ENCODE measurements at places on chromosomes 4 and X. TPM values are rescaled to one million over a fixed set of nuclear protein-coding genes. Genes with fewer than 3 reads are reported as not detected.

The BBS7 gene
- total RNA-seq = 21.0 TPM

DNA sequence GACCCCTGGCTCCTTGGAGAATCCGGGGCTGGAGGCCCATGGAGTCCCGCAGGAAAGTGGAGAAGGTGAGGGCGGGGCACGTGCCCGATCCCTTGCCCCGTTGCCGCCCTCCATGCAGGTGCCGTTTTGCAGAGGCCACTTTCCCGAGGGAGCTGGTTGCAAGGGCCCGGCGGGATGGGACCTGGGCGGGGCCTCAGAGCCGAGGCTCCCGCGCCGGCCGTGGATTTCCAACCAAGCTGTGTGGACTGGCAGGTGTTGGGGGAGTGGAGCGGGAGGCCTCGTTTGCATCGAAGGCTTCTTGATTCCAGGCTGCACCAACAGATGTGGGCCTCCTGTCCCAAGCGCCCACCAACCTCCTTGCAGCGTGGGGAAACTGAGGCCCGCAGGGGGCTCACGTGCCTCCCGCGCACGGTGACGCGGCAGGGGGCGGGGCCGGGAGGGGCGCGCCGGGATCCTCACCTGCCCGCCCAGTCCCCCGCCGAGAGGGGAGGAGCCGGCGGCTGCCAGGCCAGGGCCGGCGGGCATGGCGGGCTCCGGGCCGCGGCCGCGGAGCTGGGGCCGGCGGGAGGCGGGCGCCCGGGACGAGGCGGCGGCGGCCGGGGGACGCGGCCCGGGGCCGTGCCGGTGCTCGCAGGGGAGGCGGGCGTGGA is 24.9 kb downstream of the SH3BP2 start:
- H3K4me1 ChIP-seq = peaks cover 6% of the 10 kb centered on the region
- peak overlapping the region; percentile 71 for H3K4me3 ChIP-seq
- no peaks in the 10 kb centered on the region for H3K27me3 ChIP-seq
- H3K36me3 ChIP-seq = peaks cover 2% of the 10 kb centered on the region
- H3K27ac ChIP-seq = no peak overlapping the region

DNA sequence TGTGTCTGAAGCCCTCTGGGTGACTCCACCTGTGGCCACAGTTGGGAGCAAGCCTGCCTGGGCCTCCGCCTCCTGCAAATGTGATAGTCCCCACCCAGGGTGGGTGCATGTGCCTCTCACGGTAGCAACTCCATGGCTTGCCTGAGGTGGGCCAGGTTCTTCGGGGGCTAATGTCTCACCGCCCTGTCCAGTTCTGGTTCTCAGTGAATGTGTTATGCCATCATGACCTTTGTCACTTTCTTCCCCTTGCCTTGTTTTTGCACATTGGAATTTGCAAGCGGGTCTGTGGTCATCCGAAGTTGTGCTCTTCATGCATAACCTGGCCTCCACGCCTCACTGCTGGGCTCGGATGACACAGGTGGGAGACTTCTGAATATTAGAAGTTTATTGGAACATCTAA is 39.7 kb downstream of the SHROOM2 start:
- no peak overlapping the region for H3K27ac ChIP-seq
- DNase-seq = no peak
- H3K4me3 ChIP-seq = no peak overlapping the region
- peaks cover 4% of the 10 kb centered on the region for H3K4me1 ChIP-seq
- peaks cover 3% of the 10 kb centered on the region for H3K27me3 ChIP-seq

- H3K27me3 ChIP-seq = no peaks in the 10 kb centered on the region
- DNase-seq = no peak
- no peaks in the 10 kb centered on the region for H3K36me3 ChIP-seq
- H3K4me3 ChIP-seq = no peak overlapping the region
- H3K27ac ChIP-seq = no peak overlapping the region
Observed at GRCh38 chrX:46642145-46642544, 68.6 kb downstream of the CHST7 start.

- no peaks in the 10 kb centered on the region for H3K36me3 ChIP-seq
- DNase-seq = no peak
- H3K4me3 ChIP-seq = no peak overlapping the region
Observed at GRCh38 chr4:177558995-177559394, 116.8 kb upstream of the AGA start.

DNA sequence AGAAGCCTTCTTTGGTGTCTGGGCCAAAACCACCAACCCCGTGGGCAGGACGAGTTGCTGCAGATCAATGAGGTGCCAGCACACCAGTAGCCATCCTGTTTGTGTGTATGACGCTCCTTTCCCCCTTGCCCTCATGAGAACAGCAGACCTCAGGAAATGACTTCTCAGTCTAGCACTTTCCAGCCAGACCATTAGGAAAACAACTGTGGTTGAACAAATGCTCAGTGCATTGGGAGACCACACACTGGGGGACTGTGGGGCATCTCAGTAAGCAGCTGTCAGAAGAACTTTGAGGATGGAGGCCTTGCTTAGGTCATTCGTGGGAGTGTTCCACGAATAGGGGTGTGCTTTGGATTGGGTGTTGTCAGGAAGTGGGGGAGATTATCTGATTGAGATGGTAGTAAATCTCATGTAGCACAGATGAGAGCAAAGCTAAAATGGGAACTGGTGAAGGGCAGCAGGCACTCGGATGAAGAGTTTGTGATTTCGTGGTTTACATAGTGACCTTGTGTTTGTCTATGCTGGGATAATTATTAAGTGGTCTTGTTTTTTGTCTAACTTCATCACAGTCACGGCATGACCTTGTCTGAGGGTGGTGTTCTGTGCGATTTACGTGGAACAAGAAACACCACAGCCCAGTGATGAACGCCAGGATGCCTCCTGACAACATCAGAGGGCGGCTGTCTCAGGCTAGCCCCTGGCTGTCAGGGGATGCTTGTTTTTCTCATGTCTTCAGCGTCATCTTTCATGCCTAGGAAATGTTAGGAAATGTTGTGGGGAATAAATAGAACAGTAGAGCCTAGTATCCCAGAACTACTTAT is 70.1 kb downstream of the USP46 start:
- H3K27me3 ChIP-seq = no peaks in the 10 kb centered on the region
- no peak overlapping the region for H3K4me3 ChIP-seq
- H3K27ac ChIP-seq = peak overlapping the region; percentile 91

- no peak overlapping the region for H3K4me3 ChIP-seq
- no peaks in the 10 kb centered on the region for H3K27me3 ChIP-seq
- DNase-seq = peak; percentile 99
Observed at GRCh38 chr4:142091085-142091513, 454.7 kb downstream of the IL15 start.

GRCh38 chrX:5242091-5242790 is 986.4 kb downstream of the NLGN4X start:
- H3K27ac ChIP-seq = no peak overlapping the region
- DNase-seq = no peak
- H3K36me3 ChIP-seq = no peaks in the 10 kb centered on the region
- H3K27me3 ChIP-seq = no peaks in the 10 kb centered on the region
- no peaks in the 10 kb centered on the region for H3K4me1 ChIP-seq

DNA sequence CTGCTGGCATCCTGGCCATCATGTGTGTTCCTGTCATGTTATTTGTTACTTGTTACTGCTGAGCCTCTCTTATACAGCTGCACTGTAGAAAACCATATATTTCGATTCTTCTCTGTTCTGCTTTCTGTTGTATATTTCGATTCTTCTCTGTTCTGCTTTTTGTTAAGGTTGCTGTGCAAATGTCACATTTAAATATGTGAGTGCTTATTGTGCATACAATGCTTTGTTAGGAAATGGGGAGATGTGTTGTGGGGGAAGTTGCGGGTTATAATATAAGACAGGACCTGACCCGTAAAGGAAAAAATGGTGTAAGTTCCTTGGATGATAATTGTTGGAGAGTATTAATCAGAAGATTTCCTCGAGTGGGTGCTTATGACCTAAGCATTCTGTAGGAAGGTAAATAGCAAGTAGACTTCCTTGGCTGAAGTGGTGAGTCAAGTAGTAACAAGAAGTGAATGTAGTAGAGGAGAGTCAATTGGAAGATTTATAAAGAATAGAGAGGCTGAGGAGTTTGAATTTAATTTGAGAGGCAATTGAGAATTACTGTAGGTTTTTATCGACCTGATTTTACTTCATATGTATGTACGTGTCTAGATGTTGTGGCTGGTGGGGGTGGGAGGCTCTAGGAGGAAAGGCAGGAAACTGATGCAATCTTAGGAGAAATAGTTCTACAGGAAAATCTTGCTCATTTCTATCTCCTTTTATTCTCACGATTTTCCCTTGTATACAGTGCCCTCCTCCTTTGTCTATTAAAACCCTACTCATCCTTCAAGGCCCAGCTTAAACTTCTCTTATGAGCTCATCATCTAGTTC is 8.5 kb downstream of the OGT start:
- DNase-seq = peak; percentile 53
- peaks cover 21% of the 10 kb centered on the region for H3K4me1 ChIP-seq
- H3K27me3 ChIP-seq = no peaks in the 10 kb centered on the region
- H3K4me3 ChIP-seq = no peak overlapping the region

- DNase-seq = no peak
- H3K27me3 ChIP-seq = no peaks in the 10 kb centered on the region
- no peaks in the 10 kb centered on the region for H3K36me3 ChIP-seq
- H3K4me3 ChIP-seq = no peak overlapping the region
- no peak overlapping the region for H3K27ac ChIP-seq
- H3K4me1 ChIP-seq = no peaks in the 10 kb centered on the region
Observed at GRCh38 chr4:72205298-72205697, 173.5 kb downstream of the NPFFR2 start.

The BEX5 gene
- 1.6 TPM for total RNA-seq

The CSAG3 gene
- total RNA-seq = 6.6 TPM

The ADH7 gene
- not detected for total RNA-seq

- H3K4me3 ChIP-seq = no peak overlapping the region
- no peak for DNase-seq
- peaks cover 12% of the 10 kb centered on the region for H3K4me1 ChIP-seq
- peaks cover 4% of the 10 kb centered on the region for H3K36me3 ChIP-seq
Observed at GRCh38 chrX:153928846-153929245, 2.8 kb upstream of the ARHGAP4 start.

DNA sequence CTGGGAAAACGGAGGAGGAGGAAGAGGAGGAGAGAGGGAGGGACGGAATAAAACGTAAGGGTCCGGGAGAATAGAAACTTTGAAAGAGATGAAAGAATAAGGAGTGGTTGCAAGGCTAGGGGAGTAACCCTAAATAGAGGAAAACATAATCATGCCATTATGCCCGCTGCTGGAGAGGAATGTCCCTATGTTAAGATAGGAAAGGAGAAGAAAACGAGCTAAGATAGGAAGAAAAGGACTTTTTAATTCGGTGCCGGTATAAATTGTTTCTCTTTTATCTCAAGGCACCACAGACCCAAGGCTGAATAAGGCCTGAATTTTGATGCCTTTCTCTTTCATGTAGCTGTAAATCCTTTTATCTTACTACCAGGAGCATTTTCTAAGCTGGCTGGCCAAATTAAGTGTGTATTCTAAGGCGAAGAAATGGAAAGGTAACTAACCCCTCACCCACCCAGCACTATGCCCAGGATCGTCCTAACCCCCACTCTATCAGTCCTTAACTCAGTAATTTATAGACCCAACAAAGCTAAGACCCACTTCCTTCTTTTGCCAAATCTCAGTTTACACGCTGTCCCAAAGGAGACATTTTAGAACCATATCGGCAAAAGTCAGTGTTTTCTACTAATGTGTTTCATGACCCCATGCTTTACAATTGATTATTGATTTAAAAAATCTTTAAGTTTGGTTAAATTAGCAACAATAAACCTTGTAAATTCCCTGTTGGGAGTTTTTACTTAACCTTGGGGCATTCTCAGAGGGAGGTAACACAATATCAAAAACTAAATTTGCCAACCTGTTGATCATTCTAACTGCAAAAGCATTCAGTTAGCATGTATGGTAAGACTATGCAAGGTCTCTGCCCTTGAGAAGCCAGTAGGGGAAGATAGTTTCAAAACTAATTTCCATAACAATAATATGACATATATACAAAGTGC is 1.1 kb upstream of the CUL4B start:
- H3K4me3 ChIP-seq = peak overlapping the region; percentile 88
- H3K27me3 ChIP-seq = no peaks in the 10 kb centered on the region
- H3K4me1 ChIP-seq = no peaks in the 10 kb centered on the region
- peaks cover 3% of the 10 kb centered on the region for H3K36me3 ChIP-seq
- no peak for DNase-seq

The SERTM2 gene
- 0.23 TPM for total RNA-seq

The CXCL11 gene
- total RNA-seq = 5.8 TPM

DNA sequence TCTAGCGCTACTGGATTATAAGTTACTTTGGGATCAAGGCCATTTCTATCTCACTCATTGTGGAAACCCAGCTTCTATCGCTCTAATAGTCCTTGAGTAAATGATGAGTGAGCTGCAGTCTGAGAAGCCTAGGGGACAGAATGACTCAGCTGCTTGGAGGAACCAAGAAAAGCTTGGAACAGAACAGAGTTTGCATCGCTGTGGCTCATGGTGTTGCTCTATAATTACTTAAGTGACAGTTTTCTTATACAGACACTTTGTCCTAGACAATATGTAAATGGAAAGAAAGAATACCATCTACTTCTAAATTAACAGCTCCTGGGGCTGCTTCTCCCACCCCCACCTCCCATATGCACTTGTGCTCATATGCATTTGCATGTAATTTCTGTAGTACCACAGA is 156.9 kb downstream of the SLIT2 start:
- no peak overlapping the region for H3K4me3 ChIP-seq
- H3K27ac ChIP-seq = no peak overlapping the region
- no peaks in the 10 kb centered on the region for H3K36me3 ChIP-seq
- peak; percentile 50 for DNase-seq

DNA sequence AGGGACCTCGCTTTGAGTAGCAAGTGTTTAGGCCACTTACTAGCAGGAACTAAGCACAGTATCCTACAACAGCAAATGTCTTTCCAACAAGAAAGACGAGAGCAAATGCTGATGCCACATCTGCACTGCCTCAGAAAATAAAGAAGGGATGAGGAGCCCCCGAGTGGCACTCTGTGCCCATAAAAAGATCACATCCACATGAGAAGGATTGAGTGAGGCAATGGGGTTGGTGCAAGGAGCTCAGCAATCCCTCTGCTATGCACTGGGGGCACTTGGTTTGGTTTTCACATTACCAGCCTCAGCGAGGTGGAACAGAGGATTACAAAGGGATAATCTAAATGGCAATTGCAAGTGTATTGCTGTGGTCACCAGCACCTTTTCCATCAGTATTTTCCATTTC is 252.8 kb upstream of the SLC7A11 start:
- no peaks in the 10 kb centered on the region for H3K36me3 ChIP-seq
- H3K4me1 ChIP-seq = no peaks in the 10 kb centered on the region
- H3K27ac ChIP-seq = no peak overlapping the region
- DNase-seq = no peak

GRCh38 chr4:6731318-6731675 is 15.3 kb downstream of the BLOC1S4 start:
- no peaks in the 10 kb centered on the region for H3K36me3 ChIP-seq
- H3K4me3 ChIP-seq = no peak overlapping the region
- H3K4me1 ChIP-seq = peaks cover 19% of the 10 kb centered on the region
- H3K27ac ChIP-seq = no peak overlapping the region

DNA sequence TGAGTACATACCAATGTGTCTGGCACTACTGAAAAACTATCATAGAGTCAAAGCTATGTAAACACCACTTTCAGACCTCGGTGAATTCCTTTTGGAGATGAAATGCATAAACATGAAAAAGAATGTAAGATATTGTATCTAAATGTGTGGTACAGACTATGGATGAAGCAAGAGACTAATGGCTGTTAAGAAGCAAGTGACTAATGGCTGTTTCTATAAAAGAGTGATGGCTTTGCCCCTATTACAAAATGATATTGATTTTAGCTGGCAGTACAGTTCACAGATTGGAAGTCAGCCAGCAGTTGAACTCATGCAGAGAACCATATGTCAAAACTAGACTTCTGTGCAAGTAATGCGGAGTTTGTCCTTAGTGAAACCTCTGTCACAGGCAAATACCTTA is 359.3 kb downstream of the GRXCR1 start:
- H3K4me1 ChIP-seq = no peaks in the 10 kb centered on the region
- DNase-seq = peak; percentile 44
- no peak overlapping the region for H3K27ac ChIP-seq
- no peaks in the 10 kb centered on the region for H3K27me3 ChIP-seq
- no peaks in the 10 kb centered on the region for H3K36me3 ChIP-seq

The VSIG1 gene
- total RNA-seq = not detected

The CT55 gene
- not detected for total RNA-seq

The PWWP3B gene
- 3.1 TPM for total RNA-seq

Data from astrocyte (in vitro differentiated cells and primary cell).